NCI-H1436 treated with DMSO at 0.1 percent for 48 hours (cell line): ENCODE measurements at places on chromosomes 12 and 14.

GRCh38 chr12:64070454-64070853, 151.6 kb downstream of the KICS2 start:
- DNase-seq: no peak

- no peak for DNase-seq
These were observed 3.9 kb downstream of the KDM2B start for GRCh38 chr12:121576851-121577391.

DNA sequence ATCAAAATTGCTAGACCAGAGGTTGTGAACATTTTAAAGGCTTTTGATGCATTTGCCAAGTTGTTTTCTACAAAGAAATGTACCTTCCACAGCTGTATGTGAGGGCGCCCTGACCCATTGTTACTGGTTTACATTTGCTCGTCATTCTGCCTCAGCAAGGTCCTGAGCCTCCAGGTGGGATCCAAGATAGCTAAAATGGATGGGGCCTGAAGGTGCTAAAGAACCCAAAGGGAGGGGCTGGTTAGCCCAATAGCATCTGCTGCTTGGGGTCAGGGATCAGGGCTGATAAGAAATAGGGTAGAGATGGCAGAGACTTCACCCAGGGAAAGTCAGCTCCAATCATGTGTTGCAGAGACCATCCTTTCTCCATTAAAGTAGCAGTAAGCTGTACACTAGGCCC, 43.1 kb downstream of the GALNT16 start:
- DNase-seq: no peak

DNA sequence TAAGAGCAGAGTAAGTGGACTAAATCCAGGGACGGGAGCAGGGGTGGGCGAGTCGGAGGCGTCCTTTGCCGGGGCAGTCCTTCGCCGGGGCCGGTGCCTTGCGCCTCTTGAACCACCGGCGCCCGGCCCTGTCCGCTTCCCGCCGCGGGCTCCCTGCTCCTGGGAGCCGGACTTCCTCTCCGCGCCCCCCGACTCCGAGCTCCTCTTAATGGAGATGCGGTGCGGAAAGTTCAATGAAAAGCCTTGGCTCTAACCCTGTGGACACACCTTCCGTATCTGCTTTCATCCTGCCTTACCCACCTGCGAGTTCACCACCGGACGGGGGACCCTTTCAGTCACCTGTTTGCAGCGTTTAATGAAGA, 412 bp downstream of the FGFR1OP2 start:
- DNase-seq: no peak

DNA sequence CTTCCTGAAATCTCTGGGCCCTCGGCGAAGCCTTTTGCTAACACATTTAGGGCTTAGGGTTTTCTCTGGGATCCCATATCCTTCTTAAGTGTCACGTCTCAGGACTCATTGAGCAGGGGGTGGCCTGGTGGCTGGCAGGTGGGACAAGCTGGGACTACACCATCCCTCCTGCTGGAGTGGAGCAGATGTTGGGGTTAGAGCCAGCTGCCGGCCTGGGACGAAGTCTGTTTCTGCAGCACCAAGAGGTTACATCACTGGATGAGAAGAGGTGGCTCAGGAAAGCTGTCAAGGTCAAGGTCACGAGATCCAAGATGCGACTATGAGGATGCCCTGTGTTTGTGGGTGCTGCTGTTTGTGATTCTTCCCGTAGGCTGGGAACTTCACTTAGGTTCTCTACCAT, 16.3 kb downstream of the SMCO2 start:
- DNase-seq: no peak

- DNase-seq: no peak
These were observed 406.9 kb upstream of the CLEC14A start for GRCh38 chr14:38662781-38663180.

GRCh38 chr12:80187660-80188090, 88.3 kb downstream of the OTOGL start:
- DNase-seq: no peak

DNA sequence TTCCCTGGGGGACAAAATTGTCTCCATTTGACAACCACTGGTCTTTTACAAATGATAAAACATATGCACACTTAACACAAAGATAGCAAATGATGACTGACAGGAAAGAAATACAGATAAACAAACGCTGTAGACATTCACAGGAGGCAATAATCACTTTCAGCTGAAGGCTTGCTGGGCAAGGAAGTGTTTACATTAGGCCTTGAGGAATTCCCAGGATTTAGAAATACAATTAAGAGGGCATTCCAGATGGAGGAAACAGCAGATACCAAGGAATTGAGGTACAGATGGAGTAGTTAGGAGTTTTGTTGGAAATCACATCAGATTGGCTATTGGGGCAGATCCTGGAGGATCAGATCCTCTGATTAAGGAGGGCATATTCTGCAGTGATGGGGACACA, 93.9 kb downstream of the DYRK2 start:
- no peak for DNase-seq

DNA sequence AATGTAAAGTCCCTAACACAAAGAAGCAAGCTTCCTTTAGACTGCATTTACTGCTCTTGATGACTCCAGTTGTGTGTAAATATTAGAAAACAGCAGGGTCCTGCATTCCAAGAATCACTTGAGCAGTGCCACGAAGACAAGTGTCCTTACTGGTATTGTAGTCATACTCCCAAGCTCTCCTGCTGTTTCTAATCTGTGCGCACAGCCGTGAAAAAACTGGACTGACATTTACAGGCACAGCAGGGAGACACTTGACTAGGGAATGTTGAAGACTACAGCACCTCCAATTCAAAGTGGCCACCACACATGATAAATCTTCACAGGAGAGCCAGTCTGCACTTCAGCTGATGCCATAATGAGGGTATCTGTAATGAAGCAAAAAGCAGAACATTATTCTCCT, 91.4 kb downstream of the VRK1 start:
- DNase-seq: no peak

DNA sequence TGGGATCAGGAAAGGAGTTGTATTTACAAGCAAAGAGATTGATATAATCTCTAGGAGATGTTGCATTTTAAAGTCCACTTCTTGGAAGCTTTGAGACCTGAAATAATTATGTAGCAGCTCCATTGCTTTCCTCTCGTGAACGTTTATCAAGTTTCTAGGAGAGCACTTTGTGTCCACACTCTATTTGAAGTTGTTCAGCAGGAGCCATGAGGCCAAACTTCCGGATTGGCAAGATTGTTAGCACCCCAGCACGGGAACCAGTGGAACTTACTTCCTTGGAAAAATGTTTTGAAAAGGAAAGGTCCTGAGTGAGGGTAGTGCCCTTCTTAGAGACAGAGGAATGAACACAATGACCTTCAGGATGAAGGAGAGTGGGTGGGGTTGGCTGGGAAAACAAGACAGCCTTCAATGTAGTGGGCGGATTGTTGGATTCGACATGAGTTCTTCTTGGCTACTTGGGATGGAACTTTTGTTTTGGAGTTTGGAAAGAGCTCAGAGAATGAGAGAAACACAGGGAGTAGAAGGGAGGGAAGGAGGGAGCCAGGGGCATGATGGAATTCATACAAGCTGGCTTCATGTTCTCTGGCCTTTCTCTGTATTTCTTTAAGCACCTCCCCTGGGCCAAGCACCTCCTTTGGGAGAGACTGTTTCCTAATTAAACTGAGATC, 23.8 kb upstream of the CISTR start:
- DNase-seq: no peak

- DNase-seq: no peak
These were observed 657.8 kb downstream of the GALC start for GRCh38 chr14:87334997-87335685.

- no peak for DNase-seq
These were observed 11.9 kb downstream of the MYH6 start for GRCh38 chr14:23396126-23396525.

DNA sequence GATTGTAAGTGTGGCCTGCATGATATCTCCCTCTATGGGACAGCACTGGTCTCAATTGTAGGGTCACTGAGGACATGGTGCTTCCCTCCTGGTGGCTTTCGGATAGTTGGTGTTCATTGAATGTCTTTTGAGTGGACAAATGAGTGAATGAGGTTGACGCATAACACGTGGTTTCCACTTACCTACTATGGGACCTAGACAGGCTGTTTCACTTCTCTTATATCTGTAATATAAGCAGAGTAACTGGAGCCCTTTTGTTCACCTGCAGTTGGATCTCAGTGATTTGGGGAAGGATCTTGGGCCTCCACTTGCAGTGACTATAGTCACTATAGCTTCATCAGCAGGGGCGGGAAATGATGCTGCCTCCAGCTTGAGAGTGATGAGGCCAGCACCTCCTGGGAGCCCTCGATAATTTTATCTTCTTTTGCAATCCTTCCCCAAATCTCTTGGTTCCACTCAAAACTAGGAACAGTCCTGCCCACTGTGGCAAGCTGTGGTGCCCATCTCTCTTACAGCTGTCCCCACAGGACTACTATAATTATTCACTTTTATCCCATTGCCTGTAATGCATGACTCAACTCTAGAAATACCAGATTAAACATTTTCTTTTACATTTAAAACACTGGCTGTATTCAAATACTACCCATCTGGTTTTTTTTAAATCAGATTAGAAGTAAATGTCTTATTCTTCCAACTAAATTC, 242.9 kb downstream of the CHST11 start:
- DNase-seq: no peak

GRCh38 chr12:105982022-105982421, 156.7 kb downstream of the NUAK1 start:
- DNase-seq: no peak

- DNase-seq: no peak
These were observed 122.7 kb downstream of the SLC38A6 start for GRCh38 chr14:61103541-61104339.

- DNase-seq: no peak
These were observed 874 bp upstream of the RNU6-8 start for GRCh38 chr14:32203928-32204357.

DNA sequence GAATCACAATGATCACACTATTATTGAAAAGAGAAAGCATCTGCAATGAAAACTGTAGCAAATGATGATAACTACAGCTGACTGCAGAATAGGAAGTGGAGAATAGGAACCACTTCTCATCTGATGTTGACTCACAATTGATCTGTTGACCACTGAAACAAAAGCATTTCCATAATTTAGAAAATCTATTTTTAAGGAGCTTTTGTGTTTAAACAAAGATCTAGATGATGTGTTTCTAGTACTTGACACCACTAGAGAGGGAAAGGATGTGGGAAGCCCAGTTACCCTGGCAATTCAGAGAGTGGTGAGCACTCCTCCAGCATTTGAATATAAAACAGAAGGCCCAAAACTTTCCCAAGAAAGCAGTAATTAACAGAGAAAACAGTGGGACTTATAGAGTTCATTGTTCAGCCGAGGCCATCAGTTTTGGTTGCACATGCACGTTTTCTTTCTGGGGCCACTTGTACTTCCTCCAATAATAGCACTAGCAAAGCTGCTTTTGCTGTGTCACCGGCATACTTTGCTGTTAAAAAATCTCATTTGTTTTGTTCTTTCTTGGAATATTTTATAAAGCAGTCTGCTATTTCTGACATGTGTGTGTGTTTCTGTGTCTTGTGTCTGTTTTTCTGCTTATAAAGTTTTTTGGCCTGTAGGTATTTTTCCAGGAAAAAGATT, 76.1 kb upstream of the HECTD1 start:
- DNase-seq: no peak

- no peak for DNase-seq
These were observed 89.3 kb downstream of the SPTSSA start for GRCh38 chr14:34372786-34373185.

GRCh38 chr12:96073346-96074330, 38.3 kb upstream of the LTA4H start:
- no peak for DNase-seq

- DNase-seq: no peak
These were observed 116.2 kb downstream of the LRRIQ1 start for GRCh38 chr12:85152311-85152729.

DNA sequence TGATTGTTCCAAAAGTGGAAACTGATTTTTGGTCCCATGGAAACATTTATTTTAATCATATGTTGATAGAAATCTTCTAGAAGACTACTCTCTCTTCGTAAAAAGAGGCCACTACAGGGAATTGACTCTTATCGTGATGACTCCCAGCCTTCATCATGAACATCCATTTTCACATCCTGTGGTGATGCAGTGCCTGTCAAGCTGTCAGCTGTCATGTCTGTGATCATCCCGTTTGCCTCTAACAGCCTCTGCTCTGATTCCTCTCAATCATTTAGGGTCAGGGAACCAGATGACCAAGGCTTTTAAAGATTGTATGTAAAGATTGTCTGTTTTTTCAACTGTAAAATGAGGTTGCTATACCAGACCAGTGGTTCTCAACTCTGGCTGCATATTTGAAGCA, 419.0 kb upstream of the MGAT4C start:
- no peak for DNase-seq

- DNase-seq: no peak
These were observed 4.6 kb downstream of the FBRSL1 start for GRCh38 chr12:132494294-132495164.

- DNase-seq: no peak
These were observed 22.5 kb upstream of the PTGDR start for GRCh38 chr14:52244997-52245396.

DNA sequence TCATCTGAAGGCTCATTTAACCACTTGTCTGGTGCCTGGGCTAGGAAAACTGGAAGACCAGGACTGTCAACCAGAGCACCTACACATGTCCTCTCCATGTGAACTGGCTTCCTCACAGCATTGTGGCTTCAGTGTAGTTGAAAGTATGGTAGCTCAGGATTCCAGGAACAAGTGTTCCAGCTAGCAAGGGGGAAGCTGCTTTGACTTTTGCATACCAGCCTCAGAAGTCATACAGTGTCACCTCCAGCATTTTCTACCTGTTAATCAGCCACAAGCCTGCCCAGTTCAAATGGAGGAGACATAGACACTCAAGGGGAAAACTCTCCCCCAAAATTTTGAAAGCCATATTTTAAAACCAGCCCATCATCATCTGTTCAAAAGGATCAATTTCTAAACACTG, 212.8 kb upstream of the CAND1 start:
- no peak for DNase-seq

DNA sequence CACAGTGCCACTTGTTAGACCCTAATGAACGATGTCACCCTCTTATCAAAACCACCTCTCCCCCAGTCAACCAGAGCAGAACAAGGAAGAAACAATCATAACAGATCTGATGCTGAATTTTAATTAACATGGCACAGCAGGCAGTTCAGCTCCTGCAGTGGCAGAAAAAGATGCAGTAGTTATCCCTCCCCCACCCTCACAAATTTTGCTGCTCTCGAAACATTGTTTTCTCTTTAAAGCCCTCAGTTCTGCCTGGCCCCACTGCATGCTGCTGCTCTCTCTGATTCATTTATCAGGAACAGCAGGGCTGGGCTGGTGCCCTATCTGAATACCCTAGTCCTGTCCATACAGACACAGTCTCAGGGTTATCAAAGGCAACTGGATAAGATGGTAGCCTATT, 12.2 kb downstream of the CCDC175 start:
- no peak for DNase-seq

DNA sequence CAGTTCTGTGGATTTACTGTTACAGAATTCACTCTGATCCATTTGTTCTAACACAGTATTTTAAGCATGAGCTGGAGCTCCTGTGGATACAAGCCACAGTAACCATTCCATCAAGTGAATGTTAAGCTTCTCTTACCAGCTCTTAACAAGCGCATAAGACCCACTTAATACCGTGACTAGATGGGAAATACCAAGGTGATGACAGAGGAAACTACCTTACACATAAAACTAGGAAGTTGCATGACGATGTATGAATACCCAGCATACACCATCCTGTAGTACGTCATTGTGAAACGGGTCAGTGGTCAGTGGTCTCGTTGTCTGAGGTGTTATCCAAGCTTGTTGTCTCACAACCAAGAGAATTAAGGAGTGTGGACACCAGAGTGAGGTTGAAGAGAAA, 2.0 kb upstream of the GALC start:
- no peak for DNase-seq

- DNase-seq: no peak
These were observed 41.8 kb upstream of the CLEC14A start for GRCh38 chr14:38297681-38298080.
